ENCODE measurements at places on chromosomes 4 and X. TPM values are rescaled to one million over a fixed set of nuclear protein-coding genes. Genes with fewer than 3 reads are reported as not detected.

Gene ENAM
- total RNA-seq: 0.25 TPM

Gene PPBP
- 1.4 TPM for total RNA-seq

Gene MAGEA2B
- not detected for total RNA-seq

Gene TCP11X2
- not detected for total RNA-seq

Gene SPARCL1
- total RNA-seq: 5.1 TPM

Gene ACE2
- total RNA-seq: 1.5 TPM

Gene TMEM185A
- total RNA-seq: 8.1 TPM
